Activated CD8-positive, alpha-beta memory T cell treated with anti-CD3 and anti-CD28 coated beads, Interleukin-2, amount 50 U/mL, for 4 hours (primary cell): ENCODE measurements at places on chromosomes 3 and 15.

DNA sequence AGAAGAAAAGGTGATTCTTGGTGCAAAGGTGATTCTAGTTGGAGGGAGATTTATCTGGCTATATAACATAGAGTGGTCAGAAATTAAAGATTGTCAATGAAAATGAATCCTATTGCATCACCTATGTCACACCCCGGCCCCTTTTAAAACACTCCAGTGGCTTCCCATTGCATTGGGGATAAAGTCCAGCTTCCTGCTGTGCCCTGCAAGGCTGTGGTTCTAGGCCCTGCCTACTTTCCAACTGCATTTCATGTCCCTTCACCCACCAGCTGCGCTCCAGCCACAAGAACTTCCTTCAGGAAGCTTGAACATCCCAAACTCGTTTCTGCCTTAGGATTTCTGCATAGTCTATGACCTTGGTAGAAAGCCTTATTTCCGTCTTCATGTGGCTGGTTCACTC, 118.7 kb upstream of the UMPS start:
- DNase-seq, result no peak

- no peak for DNase-seq
These were observed 140.1 kb downstream of the ADAMTS17 start for GRCh38 chr15:100201376-100202280.

GRCh38 chr3:76267851-76268380, 482.6 kb upstream of the ZNF717 start:
- DNase-seq, result no peak

GRCh38 chr3:103894162-103894822, 1459.5 kb downstream of the ZPLD1 start:
- no peak for DNase-seq

- no peak for DNase-seq
These were observed 264.2 kb downstream of the NFKBIZ start for GRCh38 chr3:102113421-102114041.

DNA sequence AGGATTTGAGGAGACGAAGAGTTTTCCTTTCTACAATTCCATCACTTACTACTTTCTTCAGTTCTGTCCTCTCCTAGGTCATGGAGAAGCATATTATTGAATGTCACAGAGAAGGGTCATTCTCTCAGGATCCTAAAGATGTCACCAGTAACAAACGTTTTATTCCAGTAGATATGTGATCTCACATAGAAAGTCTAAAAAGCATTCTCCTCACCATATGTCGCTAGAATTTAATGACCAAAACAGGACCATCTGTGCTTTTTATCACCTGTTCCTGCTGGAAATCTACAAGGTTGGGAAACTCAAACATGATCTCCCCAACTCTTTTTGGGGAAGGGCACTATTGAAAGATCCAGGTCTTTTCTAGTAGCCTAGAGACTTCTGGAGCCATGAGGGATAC, 24.0 kb upstream of the FRMD5 start:
- DNase-seq, result no peak

GRCh38 chr3:13420831-13421765, 976 bp upstream of the NUP210 start:
- DNase-seq, result peak; percentile 70

DNA sequence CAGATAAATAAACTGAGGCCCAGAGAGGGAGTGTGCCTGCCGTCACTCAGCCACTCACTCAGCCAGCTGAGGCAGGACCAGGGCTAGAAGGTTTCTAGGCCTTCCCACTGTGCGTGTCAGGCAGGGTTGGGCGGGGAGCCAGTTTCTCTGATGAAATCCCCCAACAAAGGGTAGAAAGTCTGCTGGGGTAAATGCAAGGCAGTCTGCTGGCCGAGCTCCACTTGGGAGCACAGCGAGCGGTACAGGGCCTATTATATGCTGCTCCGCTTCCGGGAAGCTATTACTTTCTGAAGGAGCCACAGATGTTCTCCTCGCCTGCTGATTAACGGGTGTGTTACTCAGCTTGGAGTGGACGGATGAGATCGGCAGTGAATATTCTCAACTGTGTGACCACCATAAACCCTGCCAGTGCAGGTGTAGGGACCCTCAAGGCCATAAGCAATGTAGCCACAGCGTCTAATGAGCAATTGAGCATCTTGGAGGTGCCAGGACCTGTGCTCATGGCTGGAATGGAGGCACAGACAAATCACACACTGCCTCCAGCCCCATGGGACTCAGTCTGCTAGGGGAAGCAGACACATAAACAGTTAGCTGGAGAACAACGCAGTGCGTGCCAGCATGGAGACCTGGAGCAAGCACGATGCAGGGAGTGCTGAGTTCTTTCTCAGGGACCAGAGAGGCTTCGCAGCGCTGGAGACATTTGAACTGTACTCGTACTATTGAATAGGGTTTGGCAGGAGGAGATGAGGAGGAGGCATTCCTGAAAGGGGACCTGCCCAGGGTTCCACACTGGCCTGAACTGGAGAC, 42.1 kb downstream of the CORO2B start:
- no peak for DNase-seq

GRCh38 chr3:34218706-34219385, 420.4 kb downstream of the PDCD6IP start:
- no peak for DNase-seq

GRCh38 chr3:8341821-8342247, 159.8 kb upstream of the LMCD1 start:
- DNase-seq, result no peak

- DNase-seq, result no peak
These were observed 57.8 kb upstream of the FAM3D start for GRCh38 chr3:58724336-58724735.

- DNase-seq, result no peak
These were observed 411.2 kb downstream of the NAALADL2 start for GRCh38 chr3:175270198-175270837.

DNA sequence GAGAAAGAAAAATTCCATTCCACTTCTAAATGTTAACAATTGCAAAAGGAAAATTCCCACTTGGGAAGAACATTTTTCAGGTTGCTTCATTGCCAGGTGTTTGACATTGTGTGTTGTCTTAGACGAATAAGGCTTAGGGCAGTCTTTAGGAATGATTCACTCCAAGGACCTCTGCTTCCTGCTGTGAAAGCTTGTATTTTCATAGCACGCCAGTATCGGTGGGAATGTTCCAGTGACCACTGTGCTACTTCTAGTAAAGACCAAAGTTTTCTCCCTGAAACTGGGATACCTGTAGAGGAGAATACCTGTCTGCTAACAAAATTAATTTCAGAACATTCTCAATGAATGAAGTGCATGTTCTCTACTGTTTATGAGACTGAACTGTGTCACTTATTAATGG, 64.1 kb downstream of the CDIN1 start:
- DNase-seq, result no peak

GRCh38 chr3:187848401-187848800, 103.1 kb upstream of the BCL6 start:
- DNase-seq, result no peak

GRCh38 chr3:50304601-50305000, 1.2 kb upstream of the HYAL1 start:
- no peak for DNase-seq

- no peak for DNase-seq
These were observed 209.2 kb upstream of the TPRG1 start for GRCh38 chr3:188962253-188963247.

DNA sequence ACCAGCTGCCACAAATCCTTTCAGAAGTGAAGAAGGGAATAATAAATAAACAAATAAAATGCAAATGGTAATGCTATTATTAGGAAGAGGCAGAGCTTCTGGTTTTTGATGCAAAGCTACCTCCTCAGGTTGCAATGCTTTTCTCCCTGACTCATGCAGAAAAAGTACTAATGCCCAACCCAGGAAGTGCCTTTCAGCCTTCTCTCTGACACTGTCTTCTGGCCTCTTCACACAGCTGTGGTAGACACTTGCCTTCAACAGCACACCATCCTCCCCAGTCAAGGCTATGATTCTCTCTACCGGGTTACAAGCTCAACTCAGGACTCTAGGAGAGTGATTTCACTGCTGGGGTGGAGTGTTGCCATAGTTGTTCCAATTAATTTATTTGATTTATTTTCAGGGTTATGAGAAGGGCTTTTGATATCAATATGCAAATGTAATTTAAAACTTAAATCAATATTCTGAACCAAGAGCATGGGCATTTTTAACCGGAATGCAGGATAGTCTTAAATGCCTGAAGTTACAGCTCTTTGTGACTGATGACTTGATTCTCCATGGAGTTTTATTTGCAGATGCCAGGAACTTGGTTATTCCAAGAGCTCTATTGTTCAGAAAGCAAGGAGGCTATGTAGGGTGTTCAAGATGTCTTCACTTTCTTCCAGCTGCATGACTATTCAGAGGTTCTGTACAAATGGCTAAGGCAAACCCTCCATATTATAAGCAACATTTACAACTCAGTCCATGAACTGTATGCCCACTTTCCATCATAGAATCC, 27.1 kb upstream of the GALNT15 start:
- DNase-seq, result no peak

GRCh38 chr3:90007778-90008499, 900.5 kb downstream of the EPHA3 start:
- no peak for DNase-seq
